Activated CD4-positive, alpha-beta T cell treated with anti-CD3 and anti-CD28 coated beads for 36 hours (primary cell): ENCODE measurements at places on chromosomes 5 and 9. TPM values are rescaled to one million over a fixed set of nuclear protein-coding genes. Genes with fewer than 3 reads are reported as not detected.

GRCh38 chr5:65722575-65723403 is 784 bp downstream of the NLN start:
- H3K4me1 ChIP-seq = peaks cover 20% of the 10 kb centered on the region
- peak; percentile 12 for DNase-seq
- peak overlapping the region; percentile 94 for H3K4me3 ChIP-seq
- peaks cover 7% of the 10 kb centered on the region for H3K36me3 ChIP-seq
- H3K27ac ChIP-seq = peak overlapping the region; percentile 92
- H3K27me3 ChIP-seq = no peaks in the 10 kb centered on the region

GRCh38 chr9:77512876-77513275 is 135.2 kb downstream of the GNA14 start:
- H3K36me3 ChIP-seq = no peaks in the 10 kb centered on the region
- H3K27me3 ChIP-seq = peaks cover 2% of the 10 kb centered on the region
- DNase-seq = no peak
- H3K27ac ChIP-seq = no peak overlapping the region
- peaks cover 3% of the 10 kb centered on the region for H3K4me1 ChIP-seq

- no peaks in the 10 kb centered on the region for H3K4me1 ChIP-seq
- H3K4me3 ChIP-seq = no peak overlapping the region
- H3K27me3 ChIP-seq = peaks cover 2% of the 10 kb centered on the region
- no peak for DNase-seq
These were observed 506.4 kb downstream of the PDE4D start for GRCh38 chr5:59387127-59387526.

DNA sequence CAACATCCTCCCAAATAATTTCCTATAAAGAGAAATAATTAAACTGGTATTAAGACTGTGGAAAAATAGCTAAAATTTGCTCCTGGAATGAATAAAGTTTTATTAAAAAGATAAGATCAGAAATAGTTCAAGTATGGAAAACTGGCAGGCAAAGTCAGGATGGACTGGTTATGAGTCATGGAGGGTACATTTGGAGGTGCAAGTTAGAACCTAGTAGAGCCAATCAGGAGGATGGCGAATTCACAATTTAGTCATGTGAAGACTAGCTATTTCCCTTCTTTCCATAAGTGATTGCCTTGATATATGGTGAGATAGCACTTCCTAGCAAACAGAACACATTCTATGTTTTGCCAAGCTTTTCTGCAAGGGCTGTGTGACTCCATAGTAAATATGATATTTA is 1303.5 kb downstream of the EFNA5 start:
- no peak for DNase-seq
- H3K27me3 ChIP-seq = no peaks in the 10 kb centered on the region
- no peaks in the 10 kb centered on the region for H3K4me1 ChIP-seq
- no peak overlapping the region for H3K4me3 ChIP-seq
- no peak overlapping the region for H3K27ac ChIP-seq

GRCh38 chr5:142114687-142115086 is 6.1 kb downstream of the NDFIP1 start:
- H3K36me3 ChIP-seq = peaks cover 66% of the 10 kb centered on the region
- no peaks in the 10 kb centered on the region for H3K27me3 ChIP-seq
- no peak overlapping the region for H3K27ac ChIP-seq
- peaks cover 75% of the 10 kb centered on the region for H3K4me1 ChIP-seq
- DNase-seq = no peak

GRCh38 chr9:95516734-95517558 is at the start of gene PTCH1:
PTCH1 (minus strand) TSS chr9:95516971.
- peak; percentile 64 for DNase-seq
- H3K4me1 ChIP-seq = peaks cover 27% of the 10 kb centered on the region
- H3K4me3 ChIP-seq = peak within 1 kb of the TSS; percentile 81
- H3K27me3 ChIP-seq = peaks cover 26% of the 10 kb centered on the region
- H3K36me3 ChIP-seq = peaks cover 9% of the 10 kb centered on the region

DNA sequence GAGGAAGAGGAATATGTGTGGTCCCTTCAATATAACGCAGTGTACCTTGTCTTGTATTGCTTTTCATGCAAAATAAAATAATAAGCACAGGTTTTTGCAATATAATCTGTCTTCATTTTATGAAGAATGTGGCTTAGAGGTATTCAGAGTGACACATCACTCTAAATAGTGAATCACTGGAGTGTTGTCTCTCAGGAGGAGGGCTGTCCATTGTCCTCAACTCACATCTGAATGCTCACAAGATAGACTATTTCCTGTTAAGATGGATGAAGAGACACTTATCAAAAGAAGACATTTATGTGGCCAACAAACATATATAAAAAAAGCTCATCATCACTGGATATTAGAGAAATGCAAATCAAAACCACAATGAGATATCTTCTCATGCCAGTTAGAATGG is 1147.5 kb upstream of the C9orf72 start:
- H3K4me1 ChIP-seq = no peaks in the 10 kb centered on the region
- H3K4me3 ChIP-seq = no peak overlapping the region
- no peaks in the 10 kb centered on the region for H3K27me3 ChIP-seq
- no peak for DNase-seq
- no peak overlapping the region for H3K27ac ChIP-seq

DNA sequence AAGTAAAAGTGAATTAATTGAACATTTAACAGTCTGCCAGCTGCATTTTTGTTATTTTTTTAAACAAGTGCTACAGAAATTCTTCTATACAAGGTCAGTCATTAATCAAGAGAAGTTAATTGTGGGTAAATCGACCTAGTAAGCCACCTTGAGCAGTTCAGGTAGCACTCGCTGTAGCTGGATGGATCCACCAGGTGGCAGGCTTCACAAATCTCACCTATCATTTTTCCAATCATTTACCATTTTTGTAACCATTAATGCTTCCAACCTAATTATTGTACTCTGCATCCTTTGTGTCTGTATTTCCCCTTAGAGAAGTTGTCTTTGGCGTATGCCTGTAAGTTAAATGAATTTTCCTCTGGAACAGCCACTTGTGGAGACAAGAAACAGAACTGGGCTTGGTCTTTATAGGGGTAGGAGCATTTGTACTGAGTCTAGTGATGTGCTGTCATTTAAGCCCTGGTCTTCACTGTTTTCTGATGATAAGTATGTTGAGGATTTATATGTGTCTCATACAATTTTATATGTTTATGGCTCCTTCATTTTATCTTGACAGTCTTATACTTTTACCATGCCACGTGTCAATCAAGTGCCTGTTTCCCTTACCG is 39.5 kb downstream of the CD180 start:
- no peaks in the 10 kb centered on the region for H3K27me3 ChIP-seq
- DNase-seq = peak; percentile 65
- H3K4me1 ChIP-seq = peaks cover 40% of the 10 kb centered on the region

DNA sequence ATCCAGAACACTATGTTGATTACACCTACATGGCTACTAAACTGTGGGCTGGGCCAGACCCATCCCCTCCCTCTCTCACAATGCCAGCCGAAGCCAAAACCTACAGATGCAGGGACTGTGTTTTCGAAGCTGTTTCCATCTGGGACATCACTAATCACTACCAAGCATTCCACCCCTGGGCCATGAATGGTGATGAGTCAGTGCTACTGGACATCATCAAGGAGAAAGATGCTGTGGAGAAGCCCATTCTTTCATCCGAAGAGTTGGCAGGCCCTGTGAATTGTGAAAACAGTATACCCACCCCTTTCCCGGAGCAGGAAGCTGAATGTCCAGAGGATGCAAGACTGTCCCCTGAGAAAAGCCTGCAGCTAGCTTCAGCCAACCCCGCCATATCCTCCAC is 65.0 kb downstream of the ZNF462 start:
- H3K4me3 ChIP-seq = no peak overlapping the region
- H3K27ac ChIP-seq = no peak overlapping the region
- H3K27me3 ChIP-seq = no peaks in the 10 kb centered on the region
- DNase-seq = no peak

GABRP gene
- not detected for total RNA-seq

REXO4 gene
- 25.9 TPM for total RNA-seq

SLC36A2 gene
- total RNA-seq = not detected

TXNDC8 gene
- total RNA-seq = not detected
